ENCODE measurements at places on chromosomes 2 and 18.

DNA sequence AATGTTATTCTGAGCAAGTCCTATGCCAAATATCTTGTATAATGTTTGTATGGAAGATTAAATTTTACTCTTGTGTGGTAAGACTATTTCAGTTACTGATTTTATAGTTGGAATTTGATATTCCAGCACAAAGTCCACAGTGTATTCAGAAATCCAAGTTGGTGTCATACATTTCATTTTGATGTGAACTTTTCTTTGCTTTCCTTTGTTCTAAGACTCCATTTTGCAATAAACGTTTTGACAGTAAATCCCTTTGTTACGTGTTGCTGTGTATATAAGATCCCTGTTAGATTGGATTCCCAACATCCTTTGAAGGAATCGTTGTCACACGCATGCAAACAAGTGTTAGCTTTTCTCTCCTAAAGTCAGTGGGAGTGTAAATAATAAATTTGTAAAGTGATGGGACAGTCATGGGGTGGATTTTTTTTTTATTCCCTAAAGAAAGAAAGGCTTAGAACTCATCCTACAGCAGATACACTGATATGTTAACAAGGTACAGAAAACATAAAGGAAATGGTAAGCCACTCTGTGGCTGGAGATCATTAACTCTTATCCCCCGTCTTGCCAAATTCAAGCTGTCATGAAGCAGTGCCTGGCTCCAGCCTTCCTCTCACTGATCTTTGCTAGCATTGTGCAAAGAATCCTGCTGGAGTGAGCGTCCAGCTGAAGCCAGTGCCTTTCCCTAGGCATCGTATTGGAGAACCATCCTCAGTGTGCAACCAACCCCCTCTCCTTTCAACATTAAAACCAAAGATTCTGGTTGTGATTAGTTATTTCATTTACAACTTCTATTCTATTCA, 127.6 kb upstream of the CDCA7 start:
- no peak for DNase-seq

- no peak for DNase-seq
Measured at GRCh38 chr2:226664140-226664539, 135.5 kb downstream of the IRS1 start.

DNA sequence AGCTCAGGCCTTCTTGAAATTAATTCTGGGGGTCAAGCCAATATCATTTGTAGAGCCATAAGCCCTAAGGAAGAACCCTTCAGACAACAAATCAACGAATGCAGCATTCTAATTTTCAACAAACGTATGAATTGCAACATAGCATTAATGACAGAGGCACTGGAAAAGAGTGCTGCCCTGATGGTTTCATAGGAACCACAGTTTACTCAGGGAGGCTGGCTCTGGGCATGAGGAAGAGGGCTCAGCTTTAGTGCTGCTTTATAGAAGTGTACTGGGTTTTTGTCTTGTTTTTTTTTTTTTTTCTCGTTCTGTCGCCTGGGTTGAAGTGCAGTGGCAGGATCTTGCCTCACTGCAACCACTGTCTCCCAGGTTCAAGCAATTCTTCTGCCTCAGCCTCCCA, 36.1 kb upstream of the CAB39 start:
- no peak for DNase-seq

GRCh38 chr2:182163878-182164277, 178.2 kb downstream of the PPP1R1C start:
- no peak for DNase-seq

DNA sequence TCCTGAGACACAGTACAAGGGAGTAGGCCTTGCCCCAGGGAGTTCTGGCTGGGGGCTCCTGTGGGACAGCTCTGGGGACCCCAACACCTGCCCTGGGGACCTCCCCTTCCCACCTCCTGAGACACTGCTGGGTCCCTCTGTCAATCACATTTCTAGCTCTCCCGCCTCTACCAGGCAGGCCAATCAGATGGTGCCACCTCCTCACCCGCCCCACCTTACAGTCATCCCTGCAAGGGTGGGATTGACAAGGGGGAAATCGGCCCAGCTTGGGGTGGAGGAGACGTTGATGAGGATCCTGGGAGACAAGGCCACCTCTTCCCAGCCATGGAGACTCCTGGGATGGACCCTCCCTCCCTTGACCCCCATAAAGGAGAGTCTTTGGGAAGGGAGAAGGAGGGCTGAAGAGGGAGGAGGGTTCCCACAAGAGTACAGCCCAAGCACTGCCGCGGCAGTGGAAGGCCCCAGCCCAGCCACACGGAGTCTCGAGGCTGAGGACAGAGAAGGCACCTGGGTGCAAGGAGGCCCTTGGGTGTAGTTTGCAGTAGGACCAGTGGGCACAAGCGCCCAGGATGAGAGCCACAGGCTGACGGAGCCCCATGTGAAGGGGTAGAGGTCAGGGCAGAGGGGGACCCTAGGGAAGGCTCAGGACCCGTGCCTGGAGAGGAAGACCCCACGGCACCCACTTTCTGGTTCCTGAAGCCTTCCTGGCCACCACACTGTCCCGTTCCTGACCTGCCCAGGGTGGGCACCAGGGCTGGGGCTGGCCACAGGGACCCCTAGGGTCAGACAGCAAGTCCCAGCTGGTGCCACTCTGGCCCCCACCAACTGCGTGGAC, 109.9 kb upstream of the OTOS start:
- no peak for DNase-seq

DNA sequence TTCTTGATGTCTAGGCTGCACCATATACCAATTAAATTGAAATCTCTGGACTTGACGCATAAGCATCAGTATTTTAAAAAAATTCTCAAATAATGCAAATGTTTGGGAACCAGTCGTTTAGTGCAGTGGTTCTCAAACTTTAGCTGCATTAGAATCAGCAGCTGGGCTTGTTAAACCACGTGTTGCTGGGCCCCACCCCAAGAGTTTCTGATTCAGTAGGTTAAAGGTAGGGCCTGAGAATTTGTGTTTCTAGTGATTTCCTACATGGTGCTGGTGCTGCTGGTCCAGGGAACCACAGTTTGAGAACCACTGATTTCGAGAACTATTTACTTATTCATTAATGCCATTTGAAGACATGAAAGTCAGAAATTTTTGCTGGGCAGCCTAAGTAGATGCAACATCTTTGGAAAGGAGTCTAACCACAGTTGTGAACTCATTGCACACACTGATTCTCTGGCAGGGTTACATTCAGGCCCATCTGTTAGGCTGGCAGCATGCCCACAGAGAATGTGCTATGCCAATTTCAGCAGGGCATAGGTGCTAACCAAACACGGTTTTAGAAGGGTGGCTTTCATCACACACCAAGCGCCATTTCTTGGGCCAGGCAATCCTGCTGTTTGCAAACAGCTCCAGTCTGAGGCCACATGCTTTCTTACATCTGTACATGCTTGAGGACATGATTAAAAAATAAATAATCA, 26.4 kb upstream of the ATP5MC3 start:
- peak; percentile 49 for DNase-seq

DNA sequence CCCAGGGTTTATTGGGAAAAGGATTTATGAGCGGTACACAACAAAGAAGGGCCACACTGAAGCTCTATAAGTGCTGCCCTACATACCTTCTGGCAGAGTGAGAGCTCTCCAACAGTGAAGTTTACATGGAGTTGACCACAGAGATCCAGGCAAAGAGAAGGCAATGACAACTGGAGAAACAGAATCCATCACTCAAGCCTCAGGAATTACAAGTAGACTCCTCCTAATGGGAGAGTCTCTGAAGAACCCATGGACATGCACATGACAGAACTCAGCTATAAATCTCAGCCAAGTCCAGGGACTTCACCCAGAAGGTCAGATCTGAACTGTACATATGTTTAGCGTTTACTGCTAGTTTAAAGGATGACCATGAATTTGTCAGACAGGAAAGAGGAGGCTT, 164.7 kb downstream of the DNAH7 start:
- no peak for DNase-seq

DNA sequence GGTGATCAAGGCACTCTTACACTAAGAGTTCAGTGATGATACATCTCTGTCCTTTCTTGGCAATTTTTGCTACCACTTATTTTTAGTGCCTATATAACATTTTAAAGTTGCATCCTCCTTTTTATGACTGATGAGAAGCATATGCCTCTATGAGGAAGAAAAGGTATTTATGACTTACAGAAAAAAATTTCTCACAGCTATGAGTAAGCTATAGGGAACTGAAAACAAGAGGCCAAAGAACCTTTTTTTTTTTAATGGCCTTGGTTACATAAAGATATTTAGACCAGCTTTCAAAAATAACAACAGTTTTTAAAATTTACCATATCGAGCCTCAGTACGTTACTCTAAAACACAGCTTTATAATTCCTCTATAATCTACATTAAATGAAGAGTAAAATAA, 21.3 kb downstream of the MBD5 start:
- no peak for DNase-seq

DNA sequence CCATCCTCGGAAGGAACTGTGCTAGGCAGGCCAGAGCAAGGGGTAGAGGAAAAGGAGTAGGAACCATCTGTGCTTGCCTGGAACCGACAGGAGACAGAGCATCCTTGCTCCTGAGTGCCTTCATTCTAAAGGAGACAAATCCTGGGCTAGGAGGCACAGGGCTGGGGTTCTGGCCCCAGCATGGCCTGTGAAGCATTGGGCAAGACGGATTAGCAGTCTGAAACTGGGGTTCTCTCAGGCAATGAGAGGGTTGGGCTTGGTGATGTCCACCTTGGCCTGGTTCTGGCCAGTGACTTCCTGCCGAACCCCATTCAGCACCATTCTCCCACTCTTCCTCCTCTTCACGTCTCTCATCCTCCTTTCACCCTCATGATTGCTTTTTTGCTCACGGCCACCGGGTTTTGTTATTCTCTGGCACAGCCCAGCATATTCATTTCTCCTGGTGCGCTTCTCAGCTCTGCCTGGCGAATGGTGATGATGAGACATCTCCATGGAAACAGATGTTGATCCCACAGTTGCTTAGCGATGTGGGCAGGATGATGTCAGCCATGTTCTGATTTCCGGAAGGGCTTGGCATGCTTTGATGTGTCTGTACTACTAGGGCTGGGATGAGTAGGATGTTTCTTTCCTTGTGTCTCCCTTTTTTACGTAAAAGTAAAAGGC, 127.7 kb downstream of the CAPN13 start:
- DNase-seq: no peak

DNA sequence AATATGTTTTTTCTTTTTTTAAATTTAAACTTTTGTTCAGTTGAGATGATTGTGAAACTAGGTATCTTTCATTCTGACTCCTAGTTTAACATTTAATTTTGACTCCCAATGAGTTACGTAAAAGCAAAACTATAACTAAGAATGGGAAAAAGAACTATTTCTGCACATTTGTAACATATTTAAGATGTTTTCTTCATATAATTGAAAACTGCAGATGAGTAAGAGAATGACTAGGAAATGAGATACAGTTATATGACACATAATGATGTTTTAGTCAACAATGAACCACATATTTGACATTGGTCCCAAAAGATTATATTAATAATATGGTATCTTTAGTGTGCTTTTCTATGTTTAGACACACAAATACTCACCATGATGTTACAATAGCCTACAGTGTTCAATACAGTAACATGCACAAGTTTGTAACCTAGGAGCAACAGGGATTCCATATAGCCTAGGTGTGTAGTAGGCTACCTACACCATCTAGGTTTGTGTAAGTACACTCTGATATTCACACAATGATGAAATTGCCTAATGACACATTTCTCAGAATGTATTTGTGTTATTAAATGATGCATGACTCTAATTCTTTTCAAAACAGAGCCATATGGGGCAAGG, 12.6 kb downstream of the ERMN start:
- DNase-seq: no peak

GRCh38 chr2:180723712-180724111, 256.7 kb upstream of the UBE2E3 start:
- no peak for DNase-seq

GRCh38 chr2:99481941-99482340, 7.9 kb downstream of the REV1 start:
- DNase-seq: no peak

DNA sequence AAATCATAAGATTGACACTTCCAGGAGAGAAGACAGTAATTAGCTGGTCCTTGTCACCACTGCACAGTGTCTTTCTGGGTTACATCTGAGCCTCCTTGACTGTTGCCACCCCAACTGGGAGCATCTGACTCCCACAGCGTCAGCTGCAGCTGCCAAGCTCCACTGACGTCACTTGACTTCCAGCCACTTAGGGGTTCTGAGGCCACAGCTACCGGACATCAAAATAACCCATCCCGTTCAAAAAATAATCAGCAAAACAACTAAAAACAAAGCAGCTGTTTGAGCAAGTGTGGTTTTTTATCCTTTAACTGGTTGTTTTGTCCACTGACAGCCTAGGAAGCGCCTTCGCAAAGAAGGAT, 206.5 kb upstream of the AGAP1 start:
- no peak for DNase-seq

DNA sequence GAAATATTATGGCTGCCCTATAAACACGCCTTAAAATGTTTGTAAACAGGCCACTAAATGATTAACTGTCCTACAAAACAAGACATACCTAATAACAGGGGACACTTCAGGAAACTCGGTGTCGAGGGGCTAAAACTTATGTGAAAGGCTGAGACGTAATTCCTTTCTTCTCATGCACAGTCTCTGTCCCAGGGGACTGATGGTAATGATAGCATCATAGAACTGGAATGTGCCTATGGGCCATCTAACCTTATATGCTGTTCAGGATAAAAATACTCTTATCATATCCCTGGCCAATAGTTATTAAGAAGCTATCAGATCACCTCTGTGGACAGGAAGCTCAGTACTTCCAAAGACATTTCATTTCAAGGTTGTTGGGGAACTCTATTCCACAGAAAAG, 252.6 kb upstream of the RASGRP3 start:
- DNase-seq: no peak

- DNase-seq: peak; percentile 44
Measured at GRCh38 chr18:49510393-49511115, 23.5 kb upstream of the C18orf32 start.

GRCh38 chr2:96874198-96874831, 4.4 kb upstream of the SEMA4C start:
- no peak for DNase-seq

All from DMS79 treated with DMSO at 0.1 percent for 48 hours (cell line).